ENCODE measurements at places on chromosomes 4 and X.

GRCh38 chrX:121642415-121642814, 595.0 kb downstream of the GLUD2 start:
- DNase-seq = peak; percentile 56

DNA sequence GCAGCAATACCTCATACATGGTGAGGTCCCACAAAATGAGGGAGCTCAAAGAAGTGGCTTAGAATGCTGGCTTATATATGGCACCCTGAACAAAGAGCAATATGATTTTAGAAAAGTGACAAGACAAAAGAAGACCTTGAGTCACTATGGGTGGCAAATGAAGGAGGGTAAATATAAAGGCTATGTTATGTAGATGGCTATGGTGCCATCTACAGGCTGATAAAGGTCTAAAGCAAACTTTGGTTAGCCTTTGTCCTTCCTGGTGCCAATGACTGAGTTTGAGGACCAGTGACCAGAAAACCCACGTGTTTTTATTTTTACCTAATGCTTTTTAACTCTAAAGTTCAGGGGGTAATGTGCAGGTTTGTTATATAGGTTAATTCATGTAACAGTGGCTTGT, 151.8 kb downstream of the CCNG2 start:
- peak; percentile 41 for DNase-seq

DNA sequence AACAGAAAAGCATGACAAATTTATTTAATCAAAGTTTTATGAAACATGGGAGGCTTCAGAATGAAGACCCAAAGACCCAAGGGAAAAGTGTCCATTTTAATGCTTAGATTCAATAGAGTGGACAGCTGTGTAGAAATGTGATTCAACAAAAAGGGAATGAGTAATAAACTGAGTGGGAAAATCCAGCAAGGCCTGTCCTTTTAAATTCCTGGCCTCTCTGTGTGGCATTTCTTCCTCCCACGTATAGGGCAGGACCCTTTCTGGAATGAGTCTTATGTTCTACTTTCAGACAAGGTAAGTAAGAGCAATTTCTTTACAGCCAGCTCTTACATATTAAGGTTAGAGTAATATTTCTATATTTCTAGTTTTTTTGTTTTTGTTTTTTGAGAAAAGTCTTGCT, 14.5 kb downstream of the AASDH start:
- no peak for DNase-seq

DNA sequence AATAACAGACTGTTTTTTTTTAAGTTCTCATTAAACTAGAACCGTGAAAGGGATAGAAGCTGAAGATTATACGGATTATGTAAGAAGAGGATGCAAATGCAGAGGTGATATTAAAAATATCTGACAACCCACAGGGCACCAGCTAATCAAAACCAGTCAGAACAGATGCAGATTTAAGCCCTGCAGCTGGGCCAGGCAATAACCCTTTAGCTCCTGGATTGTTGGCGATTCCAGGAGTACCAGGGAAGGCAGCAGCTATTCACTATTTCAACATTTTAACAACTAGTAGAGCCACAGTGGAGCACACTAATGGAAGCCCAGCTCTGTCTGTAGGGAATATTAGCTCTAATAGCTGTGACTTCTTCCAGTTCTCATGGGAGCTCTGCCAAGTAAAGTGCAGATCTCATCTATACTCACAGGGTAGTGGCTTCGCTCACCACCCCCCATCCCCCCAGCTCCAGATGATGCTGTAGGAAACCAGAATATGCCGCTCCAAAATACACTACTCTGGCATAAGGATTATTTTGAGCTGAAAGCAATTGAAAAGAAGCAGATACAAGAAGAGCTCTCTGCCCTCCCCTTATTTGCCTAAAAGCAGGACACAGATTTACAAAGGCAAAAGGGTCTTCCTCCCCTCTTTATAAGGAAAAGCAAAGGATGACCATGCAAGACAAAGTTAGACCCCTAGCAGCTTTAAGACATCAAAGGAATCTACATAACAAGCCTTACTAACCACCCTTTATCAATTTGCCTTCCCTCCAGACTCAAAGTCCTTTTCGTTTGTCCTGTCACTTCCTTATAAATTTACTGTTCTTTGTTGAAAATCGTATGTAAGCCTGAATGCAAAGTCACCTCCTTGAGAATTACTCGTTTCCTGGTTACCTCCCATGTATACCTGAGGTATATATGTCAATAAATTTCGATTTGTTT, 13.7 kb downstream of the SCD5 start:
- peak; percentile 60 for DNase-seq

- no peak for DNase-seq
Measured at GRCh38 chrX:3046253-3047240, 5.3 kb downstream of the ARSF start.

- peak; percentile 2 for DNase-seq
Measured at GRCh38 chr4:134540588-134540987, 339.0 kb upstream of the PABPC4L start.

- DNase-seq = no peak
Measured at GRCh38 chrX:150548684-150549083, 19.7 kb upstream of the MTM1 start.

- peak; percentile 52 for DNase-seq
Measured at GRCh38 chr4:88143504-88143903, 14.9 kb downstream of the ABCG2 start.

GRCh38 chr4:40395166-40395900, 60.2 kb downstream of the CHRNA9 start:
- no peak for DNase-seq

- DNase-seq = no peak
Measured at GRCh38 chr4:72442715-72443114, 126.3 kb downstream of the ADAMTS3 start.
